ENCODE measurements at places on chromosomes 6 and 20.

GRCh38 chr6:130575971-130576370 lies 210.2 kb downstream of the TMEM200A start:
- DNase-seq: peak; percentile 46

DNA sequence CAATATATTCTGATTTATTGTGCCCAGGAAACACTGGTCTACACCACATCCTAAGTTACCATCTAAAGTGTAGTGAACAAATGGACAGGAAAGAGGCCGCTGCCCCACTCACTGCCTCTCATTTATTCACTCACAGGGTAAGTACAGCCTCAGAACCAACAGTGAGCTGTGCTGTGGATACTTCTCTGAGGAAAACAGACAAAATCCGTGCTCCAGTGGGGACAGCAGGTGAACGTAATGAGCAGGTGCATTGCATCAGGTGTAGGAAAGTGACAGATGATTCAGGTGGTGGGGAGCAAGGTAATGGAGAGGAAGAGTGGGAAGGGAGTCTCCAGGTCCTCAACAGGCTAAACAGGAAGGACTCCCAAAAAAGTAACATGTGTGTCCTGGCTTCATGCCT lies 8.4 kb upstream of the ULBP2 start:
- DNase-seq: no peak

DNA sequence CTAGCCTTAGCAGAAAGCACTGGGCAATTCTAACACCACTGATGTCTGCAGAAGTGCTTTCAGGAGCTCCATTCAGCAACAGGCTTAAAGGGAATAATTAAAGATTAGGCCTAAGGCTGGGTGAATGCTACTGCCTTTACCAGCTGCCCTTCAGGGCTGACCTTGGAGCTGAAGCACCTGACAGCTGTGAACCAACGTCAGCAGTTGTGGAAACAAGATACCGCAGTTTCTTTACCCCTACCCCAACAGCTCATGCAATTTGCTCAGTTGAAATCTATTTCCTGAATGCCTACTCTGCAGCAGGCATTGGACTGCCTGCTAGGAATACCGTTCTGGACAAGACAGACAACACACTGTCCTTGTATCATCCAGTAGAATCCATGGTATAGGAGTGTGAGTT lies 51.5 kb upstream of the ADTRP start:
- DNase-seq: no peak

- DNase-seq: no peak
These were observed 837 bp upstream of the OSER1 start for GRCh38 chr20:44211177-44212039.

- no peak for DNase-seq
These were observed 46.1 kb upstream of the MTRF1L start for GRCh38 chr6:153048631-153049030.

DNA sequence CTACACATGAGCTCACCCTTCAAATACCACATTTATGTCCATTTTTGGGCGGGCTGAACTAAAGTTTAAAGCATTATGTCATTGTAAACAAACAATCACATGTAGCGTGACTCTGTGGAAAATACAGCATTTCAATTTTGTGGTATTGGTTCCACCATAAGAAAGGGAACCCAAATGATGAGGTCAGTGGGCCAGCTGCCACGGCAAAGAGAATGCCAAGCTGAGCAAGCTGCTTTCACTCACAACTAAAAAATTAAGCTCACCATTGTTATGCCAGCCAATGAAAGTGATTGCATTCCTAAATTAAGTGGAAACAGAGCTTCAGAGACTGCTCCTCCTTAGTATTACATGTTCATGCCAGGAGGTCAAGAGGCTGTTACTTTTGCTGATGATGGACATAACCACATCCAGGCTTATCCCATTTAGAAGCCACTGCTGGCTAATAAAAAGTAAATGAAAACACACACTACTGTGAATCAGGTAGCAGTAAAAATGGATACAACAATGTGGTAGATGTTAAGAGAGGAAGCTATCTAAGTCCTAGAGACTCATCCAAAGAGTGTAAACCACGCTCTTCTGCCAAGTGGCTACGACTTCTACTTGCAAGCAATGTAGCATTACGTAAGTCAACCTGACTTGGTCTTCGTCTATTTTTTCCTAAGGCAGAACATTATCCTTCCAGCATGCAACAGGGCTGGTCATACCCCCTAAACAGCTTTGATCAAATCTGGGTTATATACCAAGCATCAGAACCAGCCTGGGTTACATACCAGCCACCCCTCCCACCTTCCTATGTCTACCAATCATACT lies 164.8 kb downstream of the BACH2 start:
- DNase-seq: no peak

- DNase-seq: no peak
These were observed 119.9 kb upstream of the TRAF3IP2 start for GRCh38 chr6:111725446-111726112.

GRCh38 chr6:30615958-30616810 lies 859 bp downstream of the PPP1R10 start:
- no peak for DNase-seq

GRCh38 chr6:11779329-11780096 lies 910 bp upstream of the ADTRP start:
- DNase-seq: no peak

DNA sequence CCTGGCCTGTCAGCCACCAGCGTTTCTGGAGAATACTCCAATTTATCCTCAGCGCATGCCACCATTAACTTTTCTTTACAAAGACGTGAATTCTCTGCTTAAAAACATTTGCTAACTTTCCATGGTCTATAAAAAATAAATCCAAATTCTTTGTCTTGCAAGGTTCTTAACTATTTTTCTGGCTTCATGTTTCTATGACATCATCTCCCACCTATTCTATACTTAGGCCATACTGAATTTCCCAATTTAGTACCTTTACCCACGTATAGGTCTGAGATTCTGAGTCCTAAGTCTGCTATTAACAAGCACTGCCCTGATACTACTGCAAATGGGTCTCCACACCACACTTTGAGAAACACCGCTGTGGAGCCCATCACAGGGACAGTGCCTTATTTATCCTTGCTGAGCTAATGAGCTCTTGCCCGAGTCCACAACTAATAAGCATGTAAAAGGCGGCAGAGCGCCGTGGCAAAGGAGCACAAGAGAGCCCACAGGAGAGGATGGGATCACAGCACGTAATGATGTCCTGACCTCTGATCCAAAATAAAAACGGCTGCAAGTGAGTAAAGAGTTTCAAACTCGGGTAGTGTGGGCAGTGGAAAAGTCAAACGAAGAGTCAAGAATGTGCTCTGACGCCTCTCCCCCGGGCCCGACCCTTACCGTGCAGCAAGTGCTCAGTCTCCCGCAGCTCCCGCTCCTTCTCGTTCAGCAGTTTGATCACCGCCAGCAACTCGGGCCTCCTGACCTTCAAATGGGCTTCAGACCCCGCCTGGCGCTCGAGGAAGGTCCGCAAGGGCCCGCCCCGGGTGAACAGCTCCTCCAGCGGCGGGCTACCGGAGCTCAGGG lies 519 bp downstream of the MTRF1L start:
- no peak for DNase-seq

- DNase-seq: no peak
These were observed 174.9 kb upstream of the SCGN start for GRCh38 chr6:25477006-25477590.

GRCh38 chr6:94468830-94469229 lies 1049.5 kb upstream of the EPHA7 start:
- no peak for DNase-seq

- no peak for DNase-seq
These were observed 6.7 kb downstream of the TULP1 start for GRCh38 chr6:35505999-35506412.

GRCh38 chr6:3294921-3295871 lies 36.4 kb downstream of the PSMG4 start:
- DNase-seq: no peak

- no peak for DNase-seq
These were observed 165.7 kb downstream of the SMOC2 start for GRCh38 chr6:168606722-168607121.

DNA sequence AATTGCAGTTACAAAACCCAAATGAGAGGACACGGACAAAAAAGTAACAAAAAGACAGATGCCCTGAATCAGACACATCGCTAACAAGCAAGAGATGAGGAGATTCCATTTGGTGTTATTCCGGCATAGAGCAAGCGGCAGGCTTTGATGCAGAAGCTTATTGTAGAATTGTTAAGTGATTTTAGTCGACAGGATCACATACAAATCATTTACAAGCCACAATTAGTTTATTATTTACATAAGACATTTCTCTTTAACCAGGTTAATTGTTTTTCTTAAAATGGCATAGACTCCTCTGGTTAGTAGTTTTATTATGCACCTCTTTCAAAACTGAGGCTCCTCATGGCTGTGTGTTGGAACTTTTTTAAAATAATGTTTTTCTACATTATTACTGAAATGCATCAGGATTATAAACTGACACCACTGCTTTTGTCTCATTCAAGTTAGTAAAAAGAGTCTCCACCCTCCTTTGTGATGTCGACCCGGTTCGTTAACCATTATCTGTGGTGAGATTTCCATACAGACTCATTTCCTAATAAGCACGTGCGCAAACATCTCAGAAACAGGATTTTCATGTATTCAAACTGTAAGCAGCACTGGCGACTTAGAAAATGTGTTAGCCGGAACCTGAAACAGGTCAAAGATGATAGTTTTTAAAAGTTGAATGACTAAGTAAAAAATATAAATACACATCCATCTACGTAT lies 119.8 kb downstream of the COL12A1 start:
- no peak for DNase-seq

- no peak for DNase-seq
These were observed 17.7 kb downstream of the SNPH start for GRCh38 chr20:1283522-1284510.

DNA sequence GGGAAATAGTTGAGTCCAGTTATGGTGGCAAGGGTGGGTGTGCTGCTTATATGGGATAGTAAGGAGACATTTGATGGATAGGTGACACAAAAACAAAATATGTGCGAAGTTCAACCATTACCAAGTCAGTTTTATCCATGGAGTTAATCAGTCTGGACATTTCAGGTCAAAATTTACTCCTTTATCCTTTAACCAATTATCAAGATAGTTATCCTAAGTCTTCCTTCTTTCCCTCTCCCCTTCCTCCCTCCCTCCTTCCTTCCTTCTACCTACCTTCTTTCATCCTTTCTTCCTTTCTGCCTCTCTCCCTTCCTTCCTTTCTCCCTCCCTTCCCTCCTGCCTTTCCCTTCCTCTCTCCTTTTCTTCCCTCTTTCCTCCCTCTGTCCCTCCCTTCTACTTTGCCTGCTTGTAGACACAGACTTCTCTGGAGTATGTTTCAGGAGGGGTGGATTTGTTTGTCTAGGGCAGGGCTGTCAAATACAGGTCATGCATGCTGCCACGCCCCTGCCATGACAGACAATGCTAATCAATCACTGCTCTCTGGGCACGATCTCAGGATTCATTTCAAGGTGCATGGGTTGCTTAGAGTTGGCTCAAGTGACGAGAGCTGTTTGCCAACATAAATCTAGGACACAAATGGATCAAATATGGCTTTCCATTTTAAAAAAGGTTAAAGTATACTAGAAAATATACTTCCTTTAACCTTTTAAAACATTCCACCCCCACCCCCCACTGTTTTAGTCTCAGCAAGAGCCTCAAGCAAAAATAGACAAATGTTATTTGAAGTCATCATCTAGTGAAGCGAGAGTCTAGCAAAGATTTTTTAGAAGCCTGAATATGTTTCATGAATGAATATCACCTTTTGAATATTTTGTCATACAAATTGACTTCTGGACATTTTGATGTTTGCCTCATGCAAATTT lies 281.6 kb upstream of the CITED2 start:
- no peak for DNase-seq

DNA sequence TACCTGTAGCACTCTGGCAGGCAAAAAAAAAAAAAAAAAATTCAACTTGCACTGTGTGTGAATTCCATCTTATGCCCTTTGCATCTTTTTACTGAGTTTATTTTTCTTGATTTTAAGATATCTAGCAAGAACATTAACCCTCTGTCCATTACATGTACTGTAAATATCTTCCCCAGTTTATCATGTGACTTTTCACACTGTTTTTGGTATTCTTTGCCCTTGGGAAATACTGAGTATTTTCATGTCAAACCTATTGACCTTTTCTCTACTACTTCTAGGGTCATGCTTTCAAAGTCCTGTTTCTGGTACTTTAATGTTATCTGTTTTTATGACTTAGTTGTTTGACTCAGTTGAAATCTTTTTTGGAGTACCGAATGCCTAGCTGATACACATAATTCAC lies 843 bp upstream of the HUS1B start:
- DNase-seq: no peak

GRCh38 chr20:35087791-35088190 lies 4.8 kb downstream of the TRPC4AP start:
- no peak for DNase-seq

- no peak for DNase-seq
These were observed 17.8 kb downstream of the OR2H2 start for GRCh38 chr6:29602564-29603361.

DNA sequence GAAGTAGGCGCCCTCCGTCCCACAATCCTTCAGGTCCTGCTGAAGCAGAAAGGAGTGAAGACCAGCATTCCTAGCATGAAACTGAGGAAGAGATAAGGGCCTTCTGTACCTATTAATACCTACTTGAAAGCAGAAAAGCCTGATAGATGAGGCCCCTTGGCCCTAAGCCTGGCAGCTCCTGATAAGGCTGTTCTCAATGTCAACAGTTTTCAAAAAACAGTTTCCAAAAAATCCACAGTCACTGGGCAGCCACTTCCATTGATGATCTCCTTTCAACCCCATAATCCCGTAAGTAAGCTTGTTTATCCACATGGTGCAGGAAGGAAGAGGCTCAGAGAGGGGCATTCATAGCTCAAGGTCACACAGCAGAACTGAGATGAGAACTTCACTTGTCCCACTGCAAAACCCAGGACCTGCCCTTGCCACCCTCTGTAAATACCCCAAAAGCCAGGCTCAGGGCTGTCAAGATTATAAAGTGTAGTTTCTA lies 2.8 kb upstream of the E2F1 start:
- no peak for DNase-seq

GRCh38 chr6:54284161-54284860 lies 23.9 kb upstream of the TINAG start:
- DNase-seq: no peak

GRCh38 chr6:150745896-150746295 lies 119.6 kb upstream of the MTHFD1L start:
- no peak for DNase-seq

DNA sequence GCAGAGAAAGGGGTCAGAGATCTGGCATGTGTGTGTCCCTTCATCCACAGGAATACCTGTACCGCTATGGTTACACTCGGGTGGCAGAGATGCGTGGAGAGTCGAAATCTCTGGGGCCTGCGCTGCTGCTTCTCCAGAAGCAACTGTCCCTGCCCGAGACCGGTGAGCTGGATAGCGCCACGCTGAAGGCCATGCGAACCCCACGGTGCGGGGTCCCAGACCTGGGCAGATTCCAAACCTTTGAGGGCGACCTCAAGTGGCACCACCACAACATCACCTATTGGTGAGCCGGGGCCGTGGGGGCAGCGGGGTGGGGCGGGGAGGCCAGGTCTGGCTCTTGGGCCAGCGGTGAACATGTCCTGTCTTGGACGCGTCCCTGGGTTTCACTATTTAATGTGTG lies 1.1 kb downstream of the MMP9 start:
- DNase-seq: no peak
